ENCODE measurements at places on chromosomes 13 and 19. TPM values are rescaled to one million over a fixed set of nuclear protein-coding genes. Genes with fewer than 3 reads are reported as not detected.

Gene CELF5
- 0.29 TPM for total RNA-seq

Gene KCNRG
- total RNA-seq, result 0.75 TPM

Gene IL12RB1
- not detected for total RNA-seq

Gene BEST2
- 3.5 TPM for total RNA-seq

Gene CLDND2
- total RNA-seq, result 3.3 TPM

Gene F2RL3
- total RNA-seq, result not detected

Gene ZSCAN4
- total RNA-seq, result not detected

Gene SIGLEC14
- total RNA-seq, result 0.15 TPM

Gene PLIN4
- 0.15 TPM for total RNA-seq

Gene MAP3K10
- 12.7 TPM for total RNA-seq

Gene ATP4B
- total RNA-seq, result not detected

Gene TNFAIP8L1
- total RNA-seq, result 4.1 TPM

Gene ZNF491
- not detected for total RNA-seq

Gene GPR12
- total RNA-seq, result not detected

Gene C13orf42
- not detected for total RNA-seq

Gene ANGPTL8
- total RNA-seq, result not detected

Gene ZNF799
- 1.3 TPM for total RNA-seq

Gene PPP6R1
- total RNA-seq, result 113 TPM

Gene KRTDAP
- not detected for total RNA-seq

Gene LYL1
- total RNA-seq, result 0.85 TPM

Gene ZNF439
- not detected for total RNA-seq

Gene GYS1
- 17.8 TPM for total RNA-seq

Gene SLC1A6
- not detected for total RNA-seq

Gene CYP2S1
- 16.4 TPM for total RNA-seq

Gene DACT3
- total RNA-seq, result 0.22 TPM

Gene TRPC4
- total RNA-seq, result not detected

Gene KL
- total RNA-seq, result 0.02 TPM

Gene PODNL1
- total RNA-seq, result 1.4 TPM

Gene ACTN4
- total RNA-seq, result 1,019 TPM

Gene USP12
- 17.6 TPM for total RNA-seq

Gene NALCN
- 4.2 TPM for total RNA-seq

Gene APOC4
- total RNA-seq, result not detected

Gene DNAAF3
- total RNA-seq, result 4.6 TPM

Gene MAMSTR
- total RNA-seq, result 0.50 TPM

Gene GTF2F1
- total RNA-seq, result 56.4 TPM

Gene S1PR2
- total RNA-seq, result 0.63 TPM

Gene SIPA1L3
- 37.6 TPM for total RNA-seq

Gene ZNF44
- total RNA-seq, result 0.82 TPM

Gene TEX29
- total RNA-seq, result not detected

Gene TINCR
- 2.4 TPM for total RNA-seq

Gene HSH2D
- total RNA-seq, result not detected

Gene MBD3L3
- total RNA-seq, result not detected

Gene NKG7
- not detected for total RNA-seq

Gene MCEMP1
- not detected for total RNA-seq

Gene FAM124A
- total RNA-seq, result 2.3 TPM

Gene KRI1
- 13.5 TPM for total RNA-seq

Gene KIR2DL1
- total RNA-seq, result not detected

Gene RNF17
- not detected for total RNA-seq

Gene CD79A
- total RNA-seq, result 0.89 TPM

Gene CBY2
- total RNA-seq, result not detected

Gene LILRB3
- 0.39 TPM for total RNA-seq

Gene ZNF541
- total RNA-seq, result 0.06 TPM

Gene ZNF383
- total RNA-seq, result 6.1 TPM

Gene TYROBP
- not detected for total RNA-seq

Gene GRIN2D
- total RNA-seq, result 7.7 TPM

Gene IGLON5
- total RNA-seq, result 0.12 TPM

Gene ZNF350
- 3.4 TPM for total RNA-seq
